ENCODE measurements at places on chromosomes 16 and 17.

DNA sequence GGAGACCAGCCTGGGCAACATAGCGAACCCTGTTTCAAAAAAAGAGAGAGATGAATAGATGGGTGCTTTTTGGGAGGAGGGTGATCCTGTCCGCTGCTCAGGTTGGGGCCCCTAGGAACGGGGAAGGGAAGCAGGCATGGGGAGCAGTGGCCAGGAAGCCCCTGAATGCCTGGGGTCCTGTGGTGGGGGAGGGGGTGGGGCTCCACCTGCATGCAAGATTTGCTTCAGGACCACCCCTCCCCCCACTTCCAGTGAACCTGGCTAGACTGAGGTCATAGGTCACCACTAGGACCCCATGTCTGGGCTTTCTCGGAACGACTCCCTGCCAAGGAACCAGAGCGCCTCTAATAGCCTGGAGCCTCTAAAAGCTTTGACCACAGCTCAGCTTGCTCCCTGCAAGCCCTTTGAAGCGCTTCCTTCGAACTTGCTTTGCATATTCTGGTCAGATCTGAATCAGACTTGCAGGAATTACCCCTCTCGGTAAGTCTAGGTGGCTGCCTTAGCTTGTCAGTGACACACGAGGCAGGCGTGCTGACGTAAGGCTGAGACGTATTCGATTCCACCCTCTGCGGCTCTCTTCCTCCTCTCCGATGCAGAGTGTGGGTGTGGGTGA is 3.7 kb downstream of the SOCS3 start:
- peak; percentile 85 for DNase-seq

- no peak for DNase-seq
These were observed 67.4 kb downstream of the PRKCA start for GRCh38 chr17:66369830-66370229.

DNA sequence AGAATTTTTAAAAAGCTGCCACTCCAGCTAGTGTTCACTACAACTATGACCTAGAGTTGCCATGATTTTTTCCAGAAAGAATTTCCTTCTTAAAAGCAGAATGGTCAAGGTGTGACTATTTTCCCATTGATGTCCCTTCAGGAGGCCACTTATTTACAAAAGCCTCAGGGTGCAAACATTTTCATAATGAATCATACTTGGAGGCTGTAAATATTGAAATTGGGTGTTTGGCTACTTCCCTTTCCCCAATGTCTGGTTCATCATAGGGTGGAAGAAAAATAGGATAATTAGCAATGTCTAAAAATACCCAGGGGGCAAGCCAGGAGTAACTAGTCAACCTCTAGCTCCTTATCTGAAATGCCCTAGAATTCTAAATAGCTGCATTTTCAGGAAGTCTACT is 18.8 kb downstream of the AXIN2 start:
- DNase-seq: no peak

GRCh38 chr16:13083681-13084080 is 182.3 kb downstream of the SHISA9 start:
- no peak for DNase-seq

DNA sequence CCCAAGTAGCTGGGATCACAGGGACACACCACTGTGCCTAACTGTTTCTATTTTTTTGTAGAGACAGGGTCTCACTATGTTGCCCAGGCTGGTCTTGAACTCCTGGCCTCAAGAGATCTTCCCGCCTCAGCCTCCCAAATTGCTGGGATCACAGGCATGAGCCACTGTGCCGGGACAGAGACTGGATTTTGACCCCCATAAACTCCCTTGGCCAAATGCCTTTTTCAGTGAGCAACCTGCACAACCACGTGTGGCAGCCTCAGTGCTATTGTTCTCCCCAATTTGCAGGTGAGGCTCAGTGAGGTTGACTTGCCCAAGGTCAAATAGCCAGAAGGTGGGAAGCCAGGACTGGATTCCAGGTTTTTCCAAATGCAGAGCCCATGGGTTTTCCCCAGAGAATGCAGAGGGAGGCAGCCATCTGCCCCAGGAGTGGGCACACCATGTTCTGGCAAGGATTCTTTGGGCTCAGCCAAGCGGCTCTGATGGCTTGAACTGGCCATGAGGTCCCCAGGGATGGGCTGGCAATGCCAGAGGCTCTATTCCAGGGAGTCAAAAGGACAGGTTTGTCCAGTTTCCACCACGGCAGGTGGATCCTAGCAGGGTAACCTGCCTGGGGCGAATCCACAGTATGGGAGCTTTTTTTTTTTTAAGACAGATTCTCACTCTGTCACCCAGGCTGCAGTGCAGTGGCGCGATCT is 1.8 kb downstream of the IL27 start:
- DNase-seq: no peak

GRCh38 chr16:583815-584591 is 5.9 kb upstream of the RAB40C start:
- DNase-seq: no peak

DNA sequence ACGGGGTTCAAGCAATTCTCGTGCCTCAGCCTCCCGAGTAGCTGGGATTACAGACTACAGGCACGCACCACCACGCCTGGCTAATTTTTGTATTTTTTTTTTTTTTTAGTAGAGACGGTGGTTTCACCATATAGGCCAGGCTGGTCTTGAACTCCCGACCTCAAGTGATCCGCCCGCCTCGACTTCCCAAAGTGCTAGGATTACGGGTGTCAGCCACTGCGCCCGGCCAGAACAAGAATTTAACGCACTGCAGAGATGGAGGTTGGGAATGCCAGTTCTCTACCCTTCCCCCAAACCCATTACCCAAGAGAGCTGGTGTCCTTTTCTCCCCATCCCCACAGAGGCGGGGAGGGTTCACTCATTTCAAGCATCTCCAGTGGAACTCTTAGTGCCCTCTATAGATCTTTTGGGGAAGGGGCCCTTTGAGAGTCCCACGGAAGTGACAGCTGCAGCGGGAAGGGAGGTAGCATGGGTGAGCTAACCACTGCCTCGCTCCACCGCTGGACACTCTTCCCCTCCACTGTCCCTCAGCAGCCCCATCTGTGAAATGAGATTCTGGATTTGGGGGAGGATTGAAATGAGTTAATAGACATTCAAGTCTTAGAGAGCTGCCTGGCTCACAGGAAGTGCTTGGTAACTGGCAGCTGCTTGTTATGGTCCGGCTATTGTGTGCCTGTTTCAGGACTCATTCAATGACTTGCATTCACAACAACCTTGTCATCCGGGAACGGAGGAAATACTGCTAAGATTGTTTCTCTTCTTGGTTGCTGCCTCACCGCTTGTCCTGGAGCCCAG is 3.5 kb upstream of the UBALD2 start:
- DNase-seq: no peak

DNA sequence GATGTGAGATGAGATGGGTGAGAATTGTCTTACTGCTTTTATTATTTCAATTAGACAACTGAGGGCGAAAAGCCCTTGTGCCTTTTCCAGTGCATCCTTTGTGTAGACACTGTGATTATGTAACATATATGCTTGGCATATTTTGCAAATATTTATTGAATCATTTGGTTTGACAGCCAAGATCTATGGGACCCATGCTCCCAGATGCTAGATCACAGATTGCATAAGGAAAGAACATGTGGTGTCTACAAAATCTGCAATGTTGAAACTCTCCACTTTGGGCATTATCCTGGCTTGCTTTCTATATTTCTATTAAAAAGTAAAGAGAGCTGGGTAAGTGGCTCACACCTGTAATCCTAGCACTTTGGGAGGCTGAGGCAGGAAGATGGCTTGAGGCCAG is 4.8 kb upstream of the COG1 start:
- no peak for DNase-seq

DNA sequence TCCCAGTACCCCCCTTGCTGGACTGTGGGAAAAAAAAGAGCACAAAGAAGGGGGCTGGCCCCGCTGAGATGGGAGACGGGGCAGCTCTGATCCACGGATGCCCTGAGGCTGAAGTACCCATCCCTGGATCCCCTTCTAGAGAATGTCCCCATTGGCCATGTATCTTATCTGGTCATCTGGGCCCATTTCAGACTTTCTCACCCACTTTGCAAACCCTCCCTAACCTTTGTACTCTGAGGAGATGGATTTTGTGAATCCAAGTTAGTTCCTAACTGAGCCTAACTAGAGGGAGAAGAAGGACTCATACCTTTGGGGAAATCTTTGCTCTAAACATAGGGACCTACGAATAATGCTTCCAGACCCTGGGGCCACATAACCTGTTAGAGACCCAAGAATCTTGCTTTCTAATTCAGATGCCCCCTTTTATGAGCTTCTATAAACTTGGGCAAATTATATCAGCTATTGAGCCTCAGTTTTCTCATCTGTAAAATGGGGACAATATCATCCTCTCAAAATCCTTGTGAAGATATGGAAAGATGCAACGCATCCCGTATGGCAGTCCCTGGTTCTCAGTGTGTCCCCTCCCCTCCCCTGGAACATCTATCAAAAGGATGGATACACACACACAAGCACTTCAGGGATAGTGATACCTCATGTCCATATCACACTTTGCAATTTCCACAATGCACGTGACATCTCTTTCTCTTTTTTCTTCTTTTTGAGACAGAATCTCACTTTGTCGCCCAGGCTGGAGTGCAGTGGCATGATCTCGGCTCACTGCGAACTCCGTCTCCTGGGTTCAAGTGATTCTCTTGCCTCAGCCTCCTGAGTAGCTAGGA is 16.8 kb upstream of the FZD2 start:
- no peak for DNase-seq

GRCh38 chr17:981292-981658 is 1.7 kb upstream of the NXN start:
- no peak for DNase-seq

DNA sequence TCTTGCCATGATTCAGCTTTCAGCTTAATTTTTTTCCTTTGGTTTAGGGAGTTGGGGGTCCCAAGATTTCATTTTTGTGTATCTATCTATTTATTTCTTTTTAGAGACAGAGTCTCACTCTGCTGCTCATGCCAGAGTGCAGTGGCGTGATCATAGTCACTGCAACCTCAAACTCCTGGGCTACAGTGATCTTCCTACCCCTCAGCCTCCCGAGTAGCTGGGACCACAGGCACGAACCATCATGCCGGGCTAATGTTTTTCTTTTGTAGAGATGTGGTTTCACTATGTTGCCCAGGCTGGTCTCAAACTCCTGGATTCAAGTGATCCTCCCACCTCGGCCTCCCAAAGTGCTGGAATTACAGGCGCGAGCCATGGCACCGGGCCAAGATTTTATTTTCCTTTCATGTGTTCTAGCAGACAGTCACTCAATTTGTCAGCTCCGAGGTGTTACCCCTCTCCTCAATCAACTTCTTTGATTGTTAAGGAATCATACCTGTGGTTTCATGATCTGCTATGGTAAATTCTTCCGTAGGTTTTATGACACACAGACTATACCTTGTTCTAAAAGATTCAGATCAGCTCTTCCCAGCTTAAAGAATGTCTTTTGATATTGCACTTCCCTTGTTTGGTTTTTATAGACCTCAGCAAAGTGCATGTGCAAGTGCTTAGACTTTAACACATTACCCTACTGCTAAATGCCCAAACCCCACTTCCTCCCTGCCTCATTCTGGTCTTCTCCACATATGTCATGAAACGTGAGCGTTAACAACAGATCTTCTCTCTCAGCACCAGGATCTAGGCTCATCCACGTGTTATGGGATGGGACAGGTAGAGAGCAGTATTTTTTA is 13.0 kb downstream of the UNC45B start:
- no peak for DNase-seq

- DNase-seq: no peak
These were observed 631 bp downstream of the TBL3 start for GRCh38 chr16:1972490-1972877.

- DNase-seq: no peak
These were observed 33.4 kb downstream of the CMIP start for GRCh38 chr16:81477697-81478693.

DNA sequence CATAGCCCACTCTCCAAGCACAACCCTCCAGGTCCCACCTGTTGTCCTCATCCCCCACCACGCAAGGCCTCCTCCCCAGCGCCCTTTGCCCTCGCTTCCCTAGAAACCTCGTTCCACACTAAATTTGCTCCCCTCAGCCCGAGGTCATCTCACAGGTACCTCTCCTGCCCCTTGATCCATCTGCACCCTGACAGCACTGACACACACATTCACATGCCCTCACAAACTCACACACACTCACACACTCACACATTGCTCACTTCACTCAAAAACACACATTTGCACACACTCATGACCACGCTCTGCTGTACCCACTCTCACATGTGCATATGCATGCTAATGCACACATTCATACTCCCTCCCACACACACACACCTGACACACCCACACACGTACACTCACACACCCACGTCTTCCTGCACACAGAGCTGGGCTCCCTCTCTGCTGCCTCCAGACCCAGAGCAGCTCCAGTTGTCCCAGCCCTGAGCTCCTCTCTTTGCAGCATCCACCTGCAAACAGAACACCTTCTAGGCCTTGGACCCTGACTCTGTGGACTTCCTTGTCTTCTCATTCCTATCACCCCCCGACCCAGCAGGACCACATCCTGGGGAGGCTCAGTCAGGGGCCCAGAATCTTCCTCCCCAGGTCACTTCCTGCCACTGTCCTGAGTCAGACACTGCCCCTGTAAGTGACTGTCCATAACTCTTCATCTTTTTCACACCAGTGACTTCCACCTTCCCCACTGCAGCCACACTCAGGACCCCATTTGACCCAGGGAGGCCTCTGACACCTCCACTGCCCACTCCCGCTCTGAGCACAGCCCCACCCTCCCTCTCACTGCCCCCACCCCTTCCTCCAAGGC is 4.9 kb downstream of the ASGR2 start:
- DNase-seq: no peak

GRCh38 chr17:80101946-80102663 is 724 bp downstream of the GAA start:
- DNase-seq: no peak

DNA sequence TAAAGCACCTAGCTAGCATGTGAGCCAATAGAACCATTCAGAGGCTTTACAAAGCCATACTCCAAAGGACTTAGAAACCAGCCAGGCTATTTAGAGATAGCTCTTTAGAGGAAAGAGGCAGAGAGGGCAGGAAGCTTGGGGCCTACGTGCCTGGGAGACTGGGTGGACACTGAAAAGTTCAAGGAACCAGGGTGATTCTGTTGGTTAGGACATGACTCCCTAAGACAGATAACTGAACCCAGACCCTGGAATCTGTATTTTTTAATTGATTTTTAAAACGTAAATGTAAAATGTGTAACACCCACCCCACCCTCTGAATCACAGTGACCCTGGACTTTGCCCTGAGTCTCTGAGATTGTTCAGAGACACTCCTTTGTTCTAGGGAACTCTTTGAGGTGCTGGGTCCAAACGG is 16.1 kb upstream of the GNA13 start:
- DNase-seq: no peak

GRCh38 chr17:67055041-67055443 is 10.7 kb downstream of the CACNG1 start:
- no peak for DNase-seq

DNA sequence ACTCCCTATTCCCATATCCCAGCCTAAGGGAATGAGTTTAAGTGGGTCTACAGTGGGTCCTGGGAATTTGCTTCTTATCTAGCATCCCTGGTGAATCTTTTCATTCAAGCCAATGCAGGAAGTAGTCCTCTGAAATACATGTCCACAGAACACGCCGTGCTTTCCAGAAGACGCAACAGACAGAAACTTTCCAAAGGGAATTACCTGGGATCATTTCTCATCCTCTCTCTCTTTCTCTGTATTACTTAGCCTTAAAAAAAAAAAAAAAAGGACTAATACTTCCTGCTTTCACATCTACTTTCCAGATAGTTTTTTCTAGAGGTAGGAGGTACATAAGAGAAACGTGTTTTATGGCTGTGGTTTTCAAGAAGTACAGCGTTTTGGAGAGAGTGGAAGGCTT is 499.0 kb downstream of the MAF start:
- DNase-seq: no peak

GRCh38 chr16:31352376-31353115 is 2.4 kb upstream of the ITGAX start:
- no peak for DNase-seq

Data from stimulated activated CD8-positive, alpha-beta memory T cell treated with anti-CD3 and anti-CD28 coated beads, Interleukin-7, amount 100 ng/mL, for 4 hours (primary cell).